Uterine smooth muscle cell (primary cell): ENCODE measurements at places on chromosomes 2 and 18. TPM values are rescaled to one million over a fixed set of nuclear protein-coding genes. Genes with fewer than 3 reads are reported as not detected.

MDH1B gene
- total RNA-seq, result 0.44 and 1.6 TPM in 2 replicates

PLGLB1 gene
- 0.22 and 0.50 TPM in 2 replicates for total RNA-seq

CRYGD gene
- total RNA-seq, result not detected in 2 replicates

TMEM37 gene
- 0.12 TPM in 1 of 2 replicates, not detected in the other for total RNA-seq

CNGA3 gene
- total RNA-seq, result not detected in 2 replicates

CTLA4 gene
- total RNA-seq, result not detected in 2 replicates

NEDD4L gene
- total RNA-seq, result 6.0 and 6.1 TPM in 2 replicates

MAPK4 gene
- total RNA-seq, result not detected in 2 replicates

ACTG2 gene
- total RNA-seq, result 2.9 and 6.2 TPM in 2 replicates

RAPGEF4 gene
- total RNA-seq, result 0.44 and 1.00 TPM in 2 replicates

EFHD1 gene
- total RNA-seq, result 0.12 TPM in 1 of 2 replicates, not detected in the other

SERPINB4 gene
- not detected in 2 replicates for total RNA-seq

NTSR2 gene
- total RNA-seq, result not detected in 2 replicates

CAVIN2 gene
- 1.2 and 4.4 TPM in 2 replicates for total RNA-seq

RAD51AP2 gene
- 0.11 TPM in 1 of 2 replicates, not detected in the other for total RNA-seq

CSRNP3 gene
- total RNA-seq, result 1.8 and 1.9 TPM in 2 replicates

RESP18 gene
- not detected in 2 replicates for total RNA-seq

CCDC85A gene
- total RNA-seq, result 2.4 and 4.6 TPM in 2 replicates

RNF152 gene
- 9.3 and 15.4 TPM in 2 replicates for total RNA-seq

DLX1 gene
- 0.11 TPM in 1 of 2 replicates, not detected in the other for total RNA-seq

IHH gene
- total RNA-seq, result 0.11 TPM in 1 of 2 replicates, not detected in the other
